ENCODE measurements at places on chromosomes 6 and 20.

GRCh38 chr6:52407467-52407866 is 12.7 kb upstream of the EFHC1 start:
- DNase-seq = peak; percentile 36

- DNase-seq = no peak
These were observed 6.3 kb upstream of the CSNK2A1 start for GRCh38 chr20:549722-550496.

GRCh38 chr6:41487860-41488432 is 58.2 kb upstream of the FOXP4 start:
- DNase-seq = no peak

- no peak for DNase-seq
These were observed 74.5 kb upstream of the SRSF6 start for GRCh38 chr20:43383026-43383795.

- no peak for DNase-seq
These were observed 6.9 kb downstream of the PSMG4 start for GRCh38 chr6:3265671-3266070.

GRCh38 chr6:123564361-123564760 is 72.4 kb downstream of the TRDN start:
- DNase-seq = no peak

GRCh38 chr20:40276301-40276700 is 412.7 kb downstream of the MAFB start:
- no peak for DNase-seq

DNA sequence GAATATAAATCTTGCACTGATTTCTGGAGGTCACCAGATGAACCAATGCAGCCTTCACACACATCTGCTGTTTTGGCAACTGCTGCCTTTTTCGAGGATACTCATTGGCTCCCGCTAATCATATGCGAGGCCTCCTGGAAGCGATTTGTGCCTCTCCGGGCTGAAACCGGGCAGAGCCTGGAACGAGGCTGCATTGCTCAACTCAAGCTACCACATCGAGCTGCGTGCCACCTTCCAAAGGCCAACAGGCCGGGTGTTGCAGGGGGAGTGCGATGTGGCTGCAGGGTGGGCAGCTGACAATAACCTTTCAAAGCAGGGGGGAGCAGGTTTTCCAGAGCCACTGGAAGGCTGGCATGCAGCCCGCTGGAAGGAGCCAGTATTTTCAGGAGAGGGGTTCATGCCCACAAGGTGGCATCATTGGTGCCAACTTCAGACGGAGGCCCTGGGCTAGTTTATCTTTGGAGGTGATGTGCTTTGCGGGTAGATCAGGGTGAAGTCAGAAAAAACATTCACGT is 122.6 kb upstream of the IFNGR1 start:
- DNase-seq = peak; percentile 60

DNA sequence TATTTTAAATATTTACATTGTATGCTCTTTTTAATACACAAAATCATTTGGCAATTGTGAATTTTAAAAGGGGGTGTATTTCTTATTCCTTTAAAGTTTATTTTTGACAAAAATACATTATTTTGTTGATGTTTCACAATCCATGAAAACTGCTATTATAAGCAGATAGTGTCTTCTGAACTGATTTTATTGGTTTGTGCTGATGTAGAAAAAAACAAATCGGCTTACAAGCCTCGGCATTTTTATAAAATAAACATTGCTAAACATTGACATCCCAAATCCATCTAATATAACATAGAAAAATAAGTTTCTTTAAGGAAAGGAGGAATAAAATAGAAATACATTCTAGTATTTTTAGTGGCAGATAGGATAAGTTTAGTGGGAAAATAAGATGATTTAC is 634.7 kb downstream of the GRIK2 start:
- no peak for DNase-seq

- DNase-seq = no peak
These were observed 8.9 kb downstream of the CD164 start for GRCh38 chr6:109373331-109373730.

GRCh38 chr6:165931675-165932074 is 236.0 kb downstream of the TBXT start:
- no peak for DNase-seq

GRCh38 chr6:40810171-40810570 is 223.0 kb upstream of the LRFN2 start:
- DNase-seq = no peak

- no peak for DNase-seq
These were observed 108.7 kb upstream of the SIRPA start for GRCh38 chr20:1786486-1786885.

DNA sequence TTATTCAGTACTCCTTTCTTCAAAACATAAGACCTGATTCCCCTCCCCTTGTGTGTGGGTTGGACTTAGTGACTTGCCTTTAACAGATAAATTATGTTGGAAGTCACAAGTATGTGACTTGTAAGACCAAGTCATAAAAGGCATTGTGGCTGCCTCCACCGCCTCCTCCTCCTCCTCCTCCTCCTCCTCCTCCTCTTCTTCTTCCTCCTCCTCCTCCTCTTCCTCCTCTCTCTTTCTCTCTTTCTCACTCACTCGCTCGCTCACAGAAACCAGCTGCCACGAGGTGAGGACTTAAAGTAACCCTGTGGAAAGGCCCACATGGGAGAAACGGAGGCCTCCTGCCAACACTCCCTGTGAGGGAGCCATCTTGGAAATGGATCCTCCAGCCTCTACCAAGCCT is 64.0 kb downstream of the NCR2 start:
- DNase-seq = no peak

DNA sequence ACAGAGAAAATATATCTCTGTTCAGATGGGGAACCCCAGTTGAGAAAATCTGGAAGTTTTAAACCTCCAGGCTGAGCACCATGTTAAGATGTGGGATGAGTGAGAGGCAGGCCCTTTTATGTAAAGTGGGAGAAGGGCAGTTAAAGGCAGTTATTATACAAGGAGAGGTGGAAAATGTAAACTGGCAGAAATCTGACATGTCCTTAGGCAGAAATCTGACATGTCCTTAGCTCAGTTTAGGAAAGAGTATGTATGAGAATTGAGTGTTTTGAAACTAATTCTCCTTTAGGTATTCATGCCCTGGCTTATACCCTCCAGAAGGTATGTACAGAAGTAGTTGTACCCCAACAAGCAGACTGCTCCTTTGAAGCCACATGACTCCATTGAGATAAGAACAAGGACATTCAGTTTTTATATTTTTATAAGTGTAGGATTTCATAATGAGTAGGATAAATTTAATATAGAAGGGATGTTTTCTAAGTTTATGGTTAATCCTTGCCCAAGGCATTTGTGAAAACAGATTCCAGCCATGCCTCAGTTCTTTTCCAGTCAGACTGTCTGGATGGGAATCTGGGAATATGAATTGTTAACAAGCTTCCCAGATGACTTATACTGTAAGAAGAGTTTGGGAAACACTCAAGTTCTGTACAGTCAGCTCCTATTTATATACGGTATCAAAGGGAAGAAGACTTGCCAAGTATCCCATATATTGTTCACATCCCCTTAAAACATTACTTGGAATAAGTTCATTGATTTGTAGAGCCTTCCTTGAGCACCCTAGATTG is 87.7 kb downstream of the SCAND1 start:
- DNase-seq = no peak

- DNase-seq = peak; percentile 29
These were observed 45.0 kb downstream of the CDS2 start for GRCh38 chr20:5171790-5172164.

DNA sequence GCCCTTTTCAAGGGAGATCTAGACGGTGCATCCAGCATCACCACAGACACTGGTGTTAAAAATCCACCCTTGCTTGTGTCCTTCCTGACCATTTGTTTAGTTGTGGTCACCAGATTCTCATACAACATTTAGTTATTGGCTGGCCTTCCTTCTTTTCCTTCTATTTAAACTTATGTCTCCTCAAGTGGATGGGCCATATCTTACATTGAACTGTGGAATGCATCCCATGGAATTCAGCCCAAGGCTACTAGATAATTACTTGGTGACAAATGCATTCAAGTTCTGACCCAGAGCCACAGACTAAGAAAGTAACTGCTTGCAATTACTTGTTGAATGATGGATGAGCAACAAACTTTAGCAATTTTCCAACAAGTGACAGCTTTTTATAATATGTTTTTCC is 198.9 kb upstream of the SSTR4 start:
- DNase-seq = no peak

- DNase-seq = peak; percentile 75
These were observed 3.4 kb upstream of the PTK6 start for GRCh38 chr20:63540417-63541186.
